ENCODE measurements at places on chromosomes 13 and 19.

GRCh38 chr19:58009666-58010301 lies 7.2 kb upstream of the ZNF606 start:
- peak; percentile 75 for DNase-seq

- no peak for DNase-seq
Observed at GRCh38 chr13:21120191-21120590, 56.2 kb downstream of the SKA3 start.

DNA sequence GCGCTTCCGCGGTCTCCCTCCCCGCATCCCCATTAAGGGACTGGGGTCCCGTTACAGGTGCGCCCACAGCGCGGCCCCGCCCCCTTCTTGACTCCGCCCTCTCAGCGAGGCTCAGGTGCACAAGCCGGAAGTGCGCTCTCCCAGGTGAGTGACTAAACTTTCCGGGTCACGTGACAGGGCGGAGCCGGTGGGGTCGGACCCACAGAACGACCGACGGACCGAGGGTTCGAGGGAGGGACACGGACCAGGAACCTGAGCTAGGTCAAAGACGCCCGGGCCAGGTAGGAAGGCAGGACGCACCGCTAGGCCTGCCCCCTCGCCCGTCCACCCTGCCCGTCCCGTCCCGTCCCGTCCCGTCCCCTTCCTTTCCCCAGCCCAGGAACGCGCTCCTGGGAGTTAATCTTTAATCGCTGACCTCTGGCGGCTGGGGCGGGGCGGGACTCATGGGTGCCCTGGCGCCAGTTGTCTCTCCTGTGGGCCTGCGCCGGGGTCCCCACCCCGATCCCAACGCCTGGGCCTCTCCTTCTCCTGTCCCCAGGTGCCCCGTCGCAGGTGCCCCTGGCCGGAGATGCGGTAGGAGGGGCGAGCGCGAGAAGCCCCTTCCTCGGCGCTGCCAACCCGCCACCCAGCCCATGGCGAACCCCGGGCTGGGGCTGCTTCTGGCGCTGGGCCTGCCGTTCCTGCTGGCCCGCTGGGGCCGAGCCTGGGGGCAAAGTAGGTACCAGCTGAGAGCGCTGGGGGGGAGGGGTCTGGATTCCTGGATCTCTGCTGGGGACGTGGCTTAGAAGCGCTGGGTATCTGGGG lies at the start of gene CRB3:
TSS of gene CRB3 (plus strand) at position 202 of the 804 bp plus-strand sequence. CDS start at position 633, 431 bp downstream.
- peak; percentile 64 for DNase-seq

DNA sequence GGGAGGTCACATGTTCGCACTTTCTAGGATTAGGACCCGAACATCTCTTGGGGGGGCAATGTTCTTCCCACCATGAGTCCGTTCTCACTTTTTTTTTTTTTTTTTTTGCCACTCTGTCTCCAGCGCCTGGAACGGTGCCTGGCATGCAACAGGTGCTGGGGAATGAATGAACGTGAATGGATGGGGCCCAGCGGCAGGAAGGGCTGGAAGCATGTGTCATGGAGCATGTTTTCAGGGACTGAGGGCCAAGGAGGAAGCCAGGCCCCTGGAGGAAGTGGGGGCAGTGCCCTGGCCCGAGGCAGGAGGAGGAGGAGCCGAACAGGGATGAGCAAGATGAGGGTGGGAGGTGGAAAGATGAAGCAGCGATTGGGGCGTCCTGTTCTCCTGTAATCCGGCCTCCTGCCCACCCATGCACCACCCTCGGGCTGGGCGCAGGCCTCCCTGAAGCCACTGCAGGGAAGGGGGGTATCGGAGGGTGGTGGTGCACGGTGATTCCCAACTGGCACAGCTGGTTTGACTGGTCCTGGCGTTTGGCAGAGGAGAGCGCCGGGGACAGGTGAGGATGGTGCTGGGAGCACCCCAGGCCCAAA lies 8.8 kb upstream of the SULT2B1 start:
- peak; percentile 88 for DNase-seq

- DNase-seq, result no peak
Observed at GRCh38 chr19:50750010-50750409, 20.3 kb upstream of the GPR32 start.

GRCh38 chr13:31843044-31843443 lies 103.7 kb downstream of the RXFP2 start:
- no peak for DNase-seq

DNA sequence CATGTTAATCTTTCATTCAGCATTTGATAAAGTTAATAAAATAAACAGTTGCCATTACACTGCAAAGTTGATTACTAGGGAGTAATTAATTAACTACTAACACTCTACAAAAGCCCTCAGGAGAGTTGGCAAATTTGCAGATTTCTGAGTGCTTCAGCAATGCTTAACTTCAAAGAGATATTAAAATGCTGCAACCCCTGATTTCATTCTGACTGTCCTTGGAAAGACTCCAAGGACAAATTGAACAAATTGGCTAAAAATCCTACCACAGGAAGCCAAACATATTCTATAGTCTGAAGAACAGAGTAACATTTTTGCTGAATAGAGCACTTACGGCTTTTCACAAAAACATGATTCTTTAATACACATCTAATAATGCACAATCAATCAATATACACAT lies 1543.0 kb downstream of the SLITRK5 start:
- DNase-seq, result no peak

DNA sequence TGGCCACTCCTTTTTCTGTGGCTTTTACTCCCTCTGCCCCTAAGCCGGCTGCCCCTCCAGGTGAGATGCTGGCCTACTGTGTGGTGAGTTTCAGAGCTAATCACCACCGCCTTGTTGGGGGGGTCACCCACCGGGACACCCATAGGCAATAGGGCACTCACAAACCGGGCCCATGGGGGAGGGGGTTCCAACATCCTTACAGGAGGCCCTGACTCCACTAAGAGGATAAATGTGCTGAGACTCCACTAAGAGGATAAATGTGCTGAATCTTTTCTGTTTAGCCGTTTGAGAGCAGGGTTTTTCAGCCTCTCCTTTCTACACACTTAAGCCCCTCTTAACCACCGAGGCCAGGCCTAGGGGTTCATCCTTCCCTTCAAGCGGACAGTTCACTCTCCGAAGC lies 73.7 kb downstream of the SLC15A1 start:
- no peak for DNase-seq

- DNase-seq, result no peak
Observed at GRCh38 chr19:40594255-40594654, 6.9 kb upstream of the LTBP4 start.

DNA sequence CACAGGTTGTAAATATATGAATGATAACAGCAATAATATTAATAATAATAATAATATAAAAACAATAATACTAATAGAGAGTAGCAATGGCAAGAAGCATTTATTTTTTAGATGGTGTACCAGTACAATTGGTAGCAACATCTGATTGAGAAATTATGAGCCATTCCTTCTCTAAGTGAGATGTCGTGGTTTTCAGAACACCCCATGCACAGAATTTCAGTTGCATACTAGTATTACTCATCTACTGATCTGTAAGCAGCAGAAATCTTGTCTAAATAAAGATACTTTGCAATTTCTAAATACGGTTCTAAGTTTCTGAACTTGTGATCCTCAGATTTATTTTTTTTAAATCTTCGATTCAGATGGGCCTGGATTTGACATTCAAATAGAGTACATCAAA lies 788.0 kb upstream of the ATXN8OS start:
- no peak for DNase-seq

DNA sequence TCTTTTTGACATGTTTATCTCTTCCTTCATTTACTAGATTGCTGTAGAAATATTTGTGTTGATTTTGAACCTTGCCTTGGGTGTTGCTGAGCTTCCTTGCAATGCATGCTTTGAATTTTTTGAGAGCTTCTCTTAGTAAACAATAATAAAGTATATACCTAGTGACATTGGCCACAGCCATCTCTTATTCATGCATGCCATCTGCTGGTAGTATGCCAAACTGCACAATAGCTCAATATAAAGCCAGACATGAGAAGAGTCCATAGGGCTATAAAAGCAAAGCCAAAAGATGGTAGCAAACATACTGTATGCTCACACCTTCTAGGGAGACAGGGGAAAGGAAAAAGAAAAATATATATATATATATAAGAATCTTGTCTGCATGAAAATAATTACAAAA lies 18.9 kb upstream of the ZSCAN5A start:
- DNase-seq, result peak; percentile 57

DNA sequence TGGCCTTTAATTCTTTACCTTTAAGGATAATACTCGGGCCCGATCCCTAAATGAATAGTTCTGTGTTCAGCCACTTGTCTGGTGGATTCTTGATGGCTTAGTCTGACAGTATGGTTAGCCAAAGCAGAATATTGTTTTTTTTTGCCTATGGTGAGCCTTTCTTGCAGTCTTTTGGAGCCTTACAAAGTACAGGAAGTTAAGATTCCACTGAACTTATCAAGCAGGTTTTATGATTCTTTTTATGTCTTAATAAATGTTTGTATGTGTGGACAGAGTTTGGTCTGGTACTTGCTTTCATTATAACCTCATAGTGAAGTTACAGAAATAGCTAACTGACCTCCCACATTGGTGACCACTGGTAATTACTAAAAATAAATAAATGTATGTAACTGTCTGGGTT lies 17.1 kb downstream of the PCCA start:
- DNase-seq, result no peak

DNA sequence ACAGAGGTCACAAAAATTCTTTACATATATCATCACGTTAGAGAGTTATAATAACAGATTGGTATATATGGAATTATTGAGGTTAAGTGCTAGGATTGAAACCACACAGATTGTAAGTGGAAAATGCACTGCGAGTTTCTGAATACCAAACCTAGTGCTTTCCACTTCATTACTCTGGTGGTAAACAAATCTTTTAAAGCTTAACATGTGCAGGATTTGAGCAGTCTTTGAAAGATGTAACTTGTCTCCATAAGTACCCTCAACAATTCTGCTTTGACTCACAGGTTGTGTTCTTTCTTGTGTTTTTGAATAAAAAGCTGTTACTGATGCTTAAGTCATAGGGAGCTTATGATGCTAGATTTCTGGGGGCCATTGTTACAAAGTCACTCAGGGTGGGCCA lies 314.7 kb upstream of the DACH1 start:
- DNase-seq, result no peak

- DNase-seq, result no peak
Observed at GRCh38 chr19:30170495-30171137, 201.6 kb upstream of the ZNF536 start.

- no peak for DNase-seq
Observed at GRCh38 chr19:16342002-16342715, 17.5 kb downstream of the KLF2 start.

DNA sequence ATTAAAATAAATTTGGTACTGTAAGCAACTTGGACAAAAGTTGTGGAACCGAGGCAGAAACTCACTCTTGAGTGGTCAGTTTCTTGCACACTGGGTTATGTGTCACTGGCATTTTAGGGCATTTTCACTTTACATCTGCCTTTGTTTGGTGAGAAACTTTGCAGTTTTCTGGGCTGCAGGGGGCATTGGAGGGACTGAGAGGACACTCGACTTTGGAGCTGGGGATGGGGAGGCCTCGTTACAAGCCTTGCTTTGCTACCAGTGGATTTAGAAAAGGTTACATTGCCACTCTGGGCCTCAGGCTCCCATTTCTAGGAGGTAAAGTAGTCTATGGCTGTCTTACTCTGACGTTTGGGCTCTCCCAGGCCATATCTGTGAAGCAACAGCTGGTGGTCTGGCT lies 41.9 kb upstream of the ZNF536 start:
- no peak for DNase-seq

- DNase-seq, result no peak
Observed at GRCh38 chr13:76864259-76864658, 21.9 kb downstream of the KCTD12 start.

DNA sequence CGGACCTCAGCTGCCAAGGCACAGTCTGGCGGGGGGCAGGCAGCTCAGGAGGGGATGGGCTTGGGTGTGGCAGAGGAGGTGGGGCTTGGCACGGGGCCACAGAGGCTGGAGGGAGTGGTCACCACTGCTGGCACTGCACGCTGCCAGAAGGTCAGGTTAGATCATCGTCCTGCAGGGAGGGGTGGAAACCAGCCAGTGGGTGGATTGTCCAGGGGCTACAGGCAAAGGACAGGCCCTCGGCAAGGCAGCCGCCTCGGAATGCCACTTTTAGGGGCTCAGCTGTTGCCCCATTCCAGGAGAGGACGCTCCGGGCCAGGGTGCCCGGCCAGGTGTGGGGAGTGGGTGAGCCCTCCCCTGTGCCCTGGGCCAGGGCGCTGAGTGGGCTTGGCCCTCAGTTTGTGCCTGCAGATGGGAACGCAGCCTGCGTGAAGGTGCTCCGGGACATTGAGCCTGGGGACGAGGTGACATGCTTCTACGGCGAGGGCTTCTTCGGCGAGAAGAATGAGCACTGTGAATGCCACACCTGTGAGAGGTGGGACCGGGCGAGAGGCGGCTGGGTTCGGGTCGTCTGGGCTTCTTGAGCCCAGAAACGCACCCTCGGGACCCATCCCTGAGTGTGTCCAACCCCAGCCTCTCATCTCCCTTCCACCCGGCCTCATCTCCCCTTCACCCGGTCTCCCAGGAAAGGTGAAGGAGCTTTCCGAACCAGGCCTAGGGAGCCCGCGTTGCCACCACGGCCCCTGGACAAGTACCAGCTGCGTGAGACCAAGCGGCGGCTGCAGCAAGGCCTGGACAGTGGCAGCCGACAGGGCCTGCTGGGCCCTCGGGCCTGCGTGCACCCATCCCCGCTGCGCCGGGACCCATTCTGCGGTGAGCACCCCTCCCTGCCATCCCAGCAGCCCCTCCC lies 6.4 kb downstream of the KMT5C start:
- no peak for DNase-seq

DNA sequence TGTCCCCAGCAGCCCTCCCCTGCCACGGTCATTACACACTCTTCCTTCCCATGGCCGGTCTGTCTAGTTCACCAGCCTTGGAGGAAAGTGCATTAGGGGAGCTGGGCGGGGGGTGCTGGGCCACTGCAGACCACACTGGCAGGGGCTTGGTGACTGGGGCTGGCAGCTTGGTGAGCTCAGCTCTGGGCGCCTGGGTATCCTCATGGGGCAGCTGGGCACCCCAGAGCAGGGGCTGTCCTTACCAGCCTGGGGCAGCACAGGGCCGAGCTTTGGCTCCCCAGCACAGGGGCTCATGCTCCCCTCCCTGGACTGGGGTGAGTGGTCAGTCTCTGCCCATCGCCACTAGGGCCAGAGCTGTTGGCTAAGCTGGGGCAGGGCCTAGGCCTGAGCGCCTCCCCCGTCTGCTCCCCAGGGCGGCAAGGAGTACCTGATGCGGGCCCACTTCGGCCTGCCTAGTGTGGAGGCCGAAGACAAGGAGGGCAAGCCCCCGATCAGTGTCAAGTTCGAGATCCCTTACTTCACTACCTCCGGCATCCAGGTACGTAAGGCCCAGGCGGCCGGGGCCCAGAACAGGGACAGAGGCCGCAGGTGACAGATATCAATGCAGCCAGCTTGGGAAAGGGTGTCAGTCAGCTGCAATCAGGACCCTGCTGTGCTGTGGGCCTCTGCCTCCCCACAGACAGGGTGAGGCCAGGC lies 35.5 kb downstream of the AP1M1 start:
- DNase-seq, result no peak

DNA sequence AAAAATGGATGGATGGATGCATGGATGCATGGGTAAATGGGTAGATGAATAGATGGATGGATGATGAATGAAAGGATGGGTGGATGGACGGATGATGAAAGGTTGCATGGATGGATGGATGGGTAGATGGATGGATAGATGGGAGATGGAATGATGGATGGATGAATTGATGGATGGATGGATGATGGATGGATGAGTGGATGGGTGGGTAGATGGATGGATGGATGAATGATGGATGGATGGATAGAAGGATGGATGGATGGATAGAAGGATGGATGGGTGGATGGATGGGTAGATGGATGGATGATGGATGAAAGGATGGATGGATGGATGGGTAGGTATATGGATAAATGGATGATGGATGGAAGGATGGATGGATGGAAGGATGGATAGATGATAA lies 115.1 kb upstream of the LSM14A start:
- no peak for DNase-seq

GRCh38 chr19:13095934-13096927 lies 6.4 kb downstream of the LYL1 start:
- DNase-seq, result no peak

- no peak for DNase-seq
Observed at GRCh38 chr13:21176982-21177284, 475 bp downstream of the MRPL57 start.

All from bronchial epithelial cell (primary cell).